ENCODE measurements at places on chromosomes 5 and 9. TPM values are rescaled to one million over a fixed set of nuclear protein-coding genes. Genes with fewer than 3 reads are reported as not detected.

DNA sequence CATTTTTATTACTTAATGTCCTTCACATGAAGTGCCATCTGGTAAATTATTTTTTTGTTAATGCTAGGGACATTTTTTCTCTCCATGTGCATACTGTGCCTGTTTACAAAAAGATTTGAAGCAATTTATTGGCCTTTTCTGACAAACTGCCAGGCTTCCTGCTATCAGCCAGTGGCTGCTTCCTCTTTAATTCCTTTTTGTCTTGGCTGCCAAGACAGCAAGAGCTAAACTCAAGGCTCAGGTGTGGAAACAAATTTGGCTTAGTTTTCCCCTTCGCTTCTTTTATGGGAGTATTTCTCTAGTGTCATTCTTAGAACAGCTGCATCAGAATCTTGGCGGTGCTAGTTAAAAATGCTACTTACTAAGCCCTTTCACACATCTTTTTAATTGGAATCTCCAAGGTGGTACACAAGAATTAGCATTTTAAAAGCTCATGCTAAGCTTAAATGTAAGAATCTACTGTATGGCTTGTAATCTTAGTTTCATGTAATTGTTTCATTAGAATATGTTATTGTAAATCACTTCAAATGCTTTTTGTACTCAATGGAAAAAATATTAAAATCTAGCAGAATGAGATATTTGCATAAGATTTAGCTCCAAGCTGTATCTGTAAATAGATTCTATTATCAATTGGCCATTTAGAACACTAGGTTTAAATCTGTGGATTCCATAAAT, 134.2 kb upstream of the RASGRF2 start:
- no peaks in the 10 kb centered on the region for H3K27me3 ChIP-seq
- no peaks in the 10 kb centered on the region for H3K36me3 ChIP-seq
- H3K4me3 ChIP-seq = no peak overlapping the region
- DNase-seq = no peak

IFNA6 gene
- not detected for total RNA-seq

DNA sequence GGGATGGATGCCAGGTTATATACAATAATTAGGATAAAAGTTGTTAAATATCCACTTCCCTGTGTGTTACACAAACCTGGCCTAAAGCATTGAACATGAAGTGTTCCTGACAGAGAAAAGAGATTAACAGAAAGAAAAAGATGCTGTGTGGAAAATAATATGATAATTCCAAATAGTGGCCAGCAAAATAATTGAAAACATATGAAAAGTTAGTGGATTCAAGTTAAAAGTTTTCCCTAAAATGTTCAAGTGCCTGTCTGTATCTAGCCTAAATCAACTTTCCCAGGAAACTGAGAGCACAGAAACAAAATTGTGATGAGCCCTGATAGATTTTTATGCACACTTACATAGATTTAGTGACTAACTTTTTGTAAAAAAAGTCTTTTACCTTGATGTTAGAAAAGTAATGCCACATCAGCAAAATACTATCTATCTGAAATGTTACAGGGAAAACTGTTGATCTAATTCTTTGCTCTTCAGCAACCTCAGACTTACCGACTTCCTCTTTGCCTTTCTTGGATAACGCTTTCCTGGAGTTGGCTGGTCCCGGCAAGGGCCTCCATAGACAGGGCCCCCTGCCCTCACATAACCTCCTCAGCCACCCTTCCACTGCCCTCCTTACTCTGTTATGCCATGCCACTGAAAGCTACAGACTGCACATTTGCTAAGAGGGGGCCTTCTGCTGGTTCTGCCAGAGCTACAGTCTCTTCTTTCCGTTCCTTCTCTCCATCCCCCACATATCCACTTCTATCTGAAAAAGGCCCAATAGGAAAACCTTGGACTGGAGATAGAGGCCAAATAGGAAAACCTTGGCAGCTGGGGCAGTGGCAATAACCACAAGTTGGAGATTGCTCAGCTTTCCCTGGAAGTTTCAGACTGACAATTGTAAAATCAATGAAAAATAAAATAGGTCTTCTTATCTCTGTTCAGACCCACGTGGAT, 44.4 kb downstream of the ZNF474 start:
- no peaks in the 10 kb centered on the region for H3K4me1 ChIP-seq
- no peak overlapping the region for H3K27ac ChIP-seq
- H3K4me3 ChIP-seq = no peak overlapping the region
- no peaks in the 10 kb centered on the region for H3K27me3 ChIP-seq

SIT1 gene
- total RNA-seq = not detected

- DNase-seq = no peak
- H3K4me1 ChIP-seq = no peaks in the 10 kb centered on the region
- H3K27me3 ChIP-seq = no peaks in the 10 kb centered on the region
- H3K36me3 ChIP-seq = no peaks in the 10 kb centered on the region
- no peak overlapping the region for H3K4me3 ChIP-seq
Measured at GRCh38 chr5:71883742-71884103, 164.6 kb downstream of the CARTPT start.

DNA sequence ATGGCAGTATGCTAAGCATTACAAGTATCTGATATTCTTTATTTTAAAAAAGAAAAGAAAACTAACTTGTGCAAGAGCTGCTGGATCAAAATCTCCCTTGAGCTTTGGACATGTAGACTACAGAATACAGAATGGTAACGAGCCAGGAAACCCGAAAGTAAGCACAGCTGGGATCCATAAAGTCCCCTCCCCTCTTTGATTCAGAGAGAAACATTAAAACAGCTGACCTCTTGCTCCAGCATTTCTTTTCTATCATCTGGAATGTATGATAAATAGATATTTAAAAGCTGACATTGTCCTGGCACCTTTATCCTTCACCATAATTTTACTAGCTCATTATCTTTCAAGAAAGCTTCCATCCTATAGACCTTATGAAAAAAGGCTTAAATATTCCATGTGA, 28.2 kb upstream of the LPAR1 start:
- H3K27me3 ChIP-seq = no peaks in the 10 kb centered on the region
- no peak for DNase-seq
- H3K4me3 ChIP-seq = no peak overlapping the region
- H3K27ac ChIP-seq = no peak overlapping the region
- no peaks in the 10 kb centered on the region for H3K4me1 ChIP-seq

DCTN4 gene
- 78.8 TPM for total RNA-seq

GHR gene
- total RNA-seq = not detected
